ENCODE measurements at places on chromosomes 1 and 21. TPM values are rescaled to one million over a fixed set of nuclear protein-coding genes. Genes with fewer than 3 reads are reported as not detected.

The TDRKH gene
- 5.8 TPM for total RNA-seq

The LIN28A gene
- not detected for total RNA-seq

The CHI3L2 gene
- total RNA-seq = not detected

The LCE1B gene
- not detected for total RNA-seq

The PGLYRP3 gene
- not detected for total RNA-seq

The PLPPR4 gene
- total RNA-seq = not detected

The IGSF21 gene
- total RNA-seq = not detected

The PRMT2 gene
- total RNA-seq = 133 TPM

The S100A5 gene
- total RNA-seq = not detected

The DBT gene
- total RNA-seq = 2.9 TPM

The MTOR gene
- total RNA-seq = 33.7 TPM

The CD1B gene
- total RNA-seq = not detected

The SPRR1B gene
- not detected for total RNA-seq

The OLIG2 gene
- not detected for total RNA-seq

The HES3 gene
- total RNA-seq = not detected

The TCP10L gene
- total RNA-seq = not detected

The KCNA3 gene
- not detected for total RNA-seq

The LCE1E gene
- not detected for total RNA-seq

The NHLH2 gene
- not detected for total RNA-seq

The ENAH gene
- total RNA-seq = 29.7 TPM

The TRIM67 gene
- total RNA-seq = not detected

The NPR1 gene
- 4.4 TPM for total RNA-seq

The ACTN2 gene
- not detected for total RNA-seq
